NCI-H510A treated with DMSO at 0.1 percent for 48 hours (cell line): ENCODE measurements at places on chromosomes 6 and 20.
A peak's percentile ranks its signal among the peaks of the same experiment; 100 is the strongest.

- DNase-seq, result no peak
Measured at GRCh38 chr20:51511861-51512619, 30.5 kb downstream of the NFATC2 start.

DNA sequence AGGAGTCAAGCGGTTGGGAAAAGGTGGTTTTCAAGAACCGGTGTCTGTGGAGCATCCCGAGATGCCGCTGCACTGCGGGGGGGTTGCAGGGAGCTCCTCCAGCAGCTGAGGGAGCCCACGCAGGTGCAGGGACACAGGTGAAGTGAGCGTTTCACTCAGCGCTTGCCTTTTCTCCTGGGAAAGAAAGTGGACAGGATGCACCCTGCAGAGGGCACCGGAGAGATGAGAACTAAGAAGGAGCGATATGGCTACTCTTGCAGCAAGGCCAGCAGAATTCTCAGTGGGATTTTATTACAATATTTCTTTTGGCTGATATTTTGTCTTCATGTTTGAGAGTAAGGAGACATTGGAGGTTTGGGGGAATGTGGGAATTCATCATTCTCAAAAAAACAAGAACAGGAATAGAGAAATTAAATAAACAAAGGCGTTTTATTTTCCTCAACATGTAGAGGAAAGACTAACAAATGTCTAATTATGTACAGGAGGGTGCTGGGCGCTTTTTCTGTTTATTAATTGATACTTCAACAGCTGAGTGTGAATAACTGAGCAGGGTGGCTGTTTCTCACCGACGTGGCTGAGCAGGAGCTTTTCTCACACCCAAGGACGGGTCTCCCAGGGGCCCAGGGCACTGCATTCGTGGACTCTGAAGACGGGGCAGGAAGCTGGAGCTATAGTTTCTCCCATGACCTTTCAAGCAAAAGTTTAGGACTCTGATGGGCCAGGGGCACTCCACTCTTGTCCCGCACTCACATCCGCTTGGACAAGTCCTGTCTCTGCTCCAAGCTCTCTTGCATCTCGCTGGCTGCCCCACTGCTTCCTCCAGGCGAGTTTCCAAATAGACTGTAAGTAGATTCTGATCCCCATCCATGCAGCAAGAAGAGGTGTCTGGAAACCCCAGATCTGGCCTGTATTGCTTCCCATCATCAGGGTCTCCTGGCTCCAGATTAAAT is 176.1 kb downstream of the SMOC2 start:
- no peak for DNase-seq

DNA sequence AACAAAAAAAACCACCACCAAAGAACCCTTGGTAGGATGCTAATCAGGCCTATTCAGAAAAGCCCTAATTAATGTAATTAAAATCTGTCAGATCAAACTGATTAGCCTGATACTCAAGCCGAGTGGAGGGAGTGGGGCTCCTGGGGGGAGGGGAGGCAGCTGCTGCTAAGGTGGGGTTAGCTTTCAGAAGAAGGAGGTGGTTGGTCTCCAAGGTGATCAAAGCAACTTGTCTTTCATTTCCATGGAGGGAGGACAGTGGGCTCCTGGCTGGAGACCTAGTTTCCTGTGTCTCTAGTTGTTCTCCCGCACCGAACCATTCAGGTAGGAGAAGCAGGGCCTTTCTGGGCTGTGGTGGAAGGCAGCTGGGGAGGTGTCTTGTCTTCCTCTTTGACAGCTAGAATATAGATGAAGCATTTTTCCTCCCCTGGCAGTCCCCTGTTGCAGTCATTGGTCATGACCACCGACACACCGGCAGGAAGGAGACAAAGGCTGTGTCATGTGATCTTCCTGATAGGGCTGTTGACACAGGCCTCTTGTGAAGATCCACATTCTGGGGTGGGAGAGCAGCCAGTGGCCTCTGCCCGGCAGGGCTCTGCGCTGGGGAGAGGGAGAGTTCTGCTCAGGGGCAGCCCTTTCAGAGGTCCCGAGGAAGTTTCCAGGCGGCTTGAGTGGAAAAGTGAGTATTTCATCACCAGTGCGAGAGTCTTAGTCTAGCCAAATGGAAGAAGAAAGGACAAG is 39.9 kb upstream of the PRDM1 start:
- peak; percentile 9 for DNase-seq

GRCh38 chr6:18302561-18303439 is 38.5 kb upstream of the DEK start:
- DNase-seq, result no peak

DNA sequence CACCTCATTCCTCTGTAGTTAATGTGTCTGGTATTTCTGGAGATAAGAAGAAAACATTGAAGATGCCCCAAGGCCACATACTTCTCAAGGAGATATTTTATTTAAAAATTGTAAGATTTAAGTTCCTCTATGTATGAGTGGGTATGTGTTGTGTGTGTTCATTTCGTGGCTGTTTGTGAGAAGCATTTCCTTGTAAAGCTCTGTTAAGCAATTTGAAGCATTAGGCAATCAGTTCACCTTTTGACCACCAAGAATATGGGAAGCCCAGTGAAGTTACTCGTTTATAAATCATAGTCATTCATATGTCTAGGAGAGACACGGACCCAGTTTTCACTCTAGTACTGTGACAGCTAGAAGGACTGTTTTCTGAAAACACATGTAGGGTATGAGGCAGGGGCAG is 717.6 kb upstream of the MAP3K7 start:
- DNase-seq, result no peak
